ENCODE measurements at places on chromosomes 16 and 17.

GRCh38 chr17:32936894-32937500, 9.0 kb downstream of the TMEM98 start:
- peak; percentile 86 for DNase-seq

DNA sequence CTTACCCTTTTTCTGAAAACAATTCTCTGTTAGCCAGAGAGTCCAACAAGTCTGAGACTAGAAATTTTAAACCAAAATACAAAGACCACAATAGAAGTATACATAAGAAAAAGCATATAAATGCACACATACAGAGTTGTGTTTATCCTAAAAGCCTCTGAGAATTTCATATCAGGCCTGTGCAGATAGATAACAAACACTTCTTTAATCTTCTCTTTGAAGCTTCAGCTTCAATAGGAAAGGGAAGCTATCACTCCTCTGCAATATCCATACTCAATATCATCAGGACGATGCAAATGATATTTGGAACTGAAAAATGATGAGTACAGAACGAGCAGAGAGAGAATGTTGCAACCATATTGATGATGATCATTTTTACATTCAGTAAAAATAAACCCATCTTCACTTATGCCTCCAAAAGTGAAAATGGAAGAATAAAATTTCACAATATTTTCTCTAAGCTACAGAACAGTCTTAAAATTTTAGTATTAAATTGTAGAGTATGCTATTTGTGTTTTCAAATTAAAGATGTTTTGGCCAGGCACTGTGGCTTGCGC, 61.6 kb downstream of the SKAP1 start:
- DNase-seq = no peak

- DNase-seq = peak; percentile 68
These were observed 15.6 kb upstream of the CBFB start for GRCh38 chr16:67013233-67013822.

GRCh38 chr17:49509588-49509917, 14.5 kb downstream of the NGFR start:
- DNase-seq = no peak

DNA sequence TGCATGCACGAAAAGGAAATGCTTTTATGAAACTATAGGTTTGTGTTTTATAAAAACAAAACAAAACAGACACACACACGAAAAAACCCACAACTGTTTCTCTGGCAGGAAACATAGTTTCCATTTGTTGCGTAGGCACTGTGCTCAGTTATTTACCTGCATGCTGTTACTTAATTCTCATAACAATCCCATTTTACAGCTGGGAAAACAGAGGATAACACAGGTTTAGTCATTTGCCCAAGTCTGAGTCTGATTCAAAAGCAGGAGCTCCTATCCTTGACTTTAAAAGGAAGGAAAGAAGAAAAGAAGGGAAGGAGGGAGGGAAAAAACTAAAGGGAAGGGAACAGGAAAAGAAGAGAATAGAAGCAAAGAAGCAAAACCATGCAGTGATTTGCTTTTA, 117.4 kb downstream of the DNAH3 start:
- no peak for DNase-seq

GRCh38 chr16:53080345-53081031, 25.7 kb downstream of the CHD9 start:
- no peak for DNase-seq

DNA sequence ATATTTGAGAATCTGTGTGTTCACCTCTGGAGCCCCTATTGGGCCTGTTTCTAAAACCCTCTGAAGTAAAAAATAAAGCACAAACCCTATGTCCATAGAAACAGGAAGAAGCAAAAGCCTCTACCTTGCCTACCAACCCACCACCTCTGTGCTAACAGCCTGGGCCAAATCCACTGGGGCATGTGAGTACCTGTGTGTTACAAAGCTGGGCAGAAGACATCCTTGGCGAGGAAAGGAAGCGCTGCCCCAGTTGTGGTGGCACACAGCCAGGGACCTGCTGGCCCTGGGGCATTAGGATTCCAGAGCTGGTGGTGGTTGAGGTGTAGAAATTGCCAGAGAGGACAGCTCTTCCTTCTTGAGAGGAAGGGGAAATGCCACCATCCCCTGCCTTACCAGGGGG, 30.0 kb downstream of the MYO18A start:
- no peak for DNase-seq

DNA sequence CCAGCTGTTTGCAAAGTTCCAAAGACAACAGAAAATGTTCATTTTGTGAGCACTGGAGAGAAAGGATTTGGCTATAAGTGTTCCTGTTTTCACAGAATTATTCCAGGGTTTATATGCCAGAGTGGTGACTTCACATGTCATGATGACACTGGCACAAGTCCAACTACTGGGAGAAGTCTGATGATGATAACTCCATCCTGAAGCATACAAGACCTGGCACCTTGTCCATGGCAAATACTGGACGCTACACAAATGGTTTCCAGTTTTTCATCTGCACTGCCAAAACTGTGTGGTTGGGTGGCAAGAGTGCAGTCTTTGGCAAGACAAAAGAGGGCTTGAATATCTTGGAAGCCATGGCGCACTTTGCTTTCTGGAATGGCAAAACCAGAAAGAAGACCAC, 385.0 kb downstream of the CDH11 start:
- no peak for DNase-seq

- peak; percentile 88 for DNase-seq
These were observed 9.0 kb downstream of the SLC5A10 start for GRCh38 chr17:18960803-18961511.

DNA sequence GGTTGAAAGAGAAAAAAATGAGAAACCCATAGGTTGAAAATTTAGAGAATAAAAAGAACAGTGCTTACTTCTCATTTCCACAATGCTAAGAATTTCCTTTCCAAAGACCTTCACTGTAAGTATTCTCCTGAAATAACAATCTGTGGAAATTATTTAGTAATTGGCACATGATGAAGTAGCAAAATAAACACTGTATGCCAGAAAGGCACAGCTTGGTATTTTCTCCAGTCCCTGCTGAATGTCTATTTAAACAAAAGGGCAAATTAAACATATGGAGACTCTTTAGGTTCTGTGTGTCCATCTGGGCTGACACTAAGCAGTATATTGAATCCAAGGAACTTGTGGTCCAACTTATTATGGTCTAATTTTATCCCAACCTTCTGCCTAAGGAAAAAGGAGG, 46.1 kb downstream of the CHCT1 start:
- DNase-seq = no peak

GRCh38 chr16:4241258-4241927, 487 bp downstream of the SRL start:
- no peak for DNase-seq

- DNase-seq = no peak
These were observed 66.3 kb upstream of the DOC2B start for GRCh38 chr17:247767-248166.

- no peak for DNase-seq
These were observed 25.5 kb downstream of the GRB7 start for GRCh38 chr17:39763051-39763820.

GRCh38 chr16:30663820-30664219, 5.6 kb downstream of the FBRS start:
- no peak for DNase-seq

GRCh38 chr16:57976331-57976796, 5.4 kb upstream of the CNGB1 start:
- peak; percentile 36 for DNase-seq

DNA sequence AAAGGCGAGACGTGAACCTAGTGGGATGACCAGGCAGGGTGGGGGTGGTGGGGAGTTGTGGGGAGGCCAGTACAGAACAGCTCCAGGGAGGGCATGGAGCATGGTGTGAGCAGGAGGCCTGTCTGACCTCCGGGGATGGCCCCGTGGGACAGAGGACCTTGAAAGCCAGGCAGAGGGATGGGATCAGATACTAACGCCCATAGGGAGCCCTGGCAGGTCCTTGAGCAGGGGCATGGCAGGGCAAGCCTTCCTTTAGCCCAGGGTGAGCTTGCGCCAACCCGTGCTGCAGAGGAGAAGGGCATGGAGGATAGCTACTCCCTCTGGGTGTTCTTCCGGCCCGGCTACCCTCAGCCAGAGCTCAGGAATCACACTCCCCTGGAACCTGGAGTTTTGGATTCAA, 35.3 kb downstream of the TMEM235 start:
- no peak for DNase-seq

DNA sequence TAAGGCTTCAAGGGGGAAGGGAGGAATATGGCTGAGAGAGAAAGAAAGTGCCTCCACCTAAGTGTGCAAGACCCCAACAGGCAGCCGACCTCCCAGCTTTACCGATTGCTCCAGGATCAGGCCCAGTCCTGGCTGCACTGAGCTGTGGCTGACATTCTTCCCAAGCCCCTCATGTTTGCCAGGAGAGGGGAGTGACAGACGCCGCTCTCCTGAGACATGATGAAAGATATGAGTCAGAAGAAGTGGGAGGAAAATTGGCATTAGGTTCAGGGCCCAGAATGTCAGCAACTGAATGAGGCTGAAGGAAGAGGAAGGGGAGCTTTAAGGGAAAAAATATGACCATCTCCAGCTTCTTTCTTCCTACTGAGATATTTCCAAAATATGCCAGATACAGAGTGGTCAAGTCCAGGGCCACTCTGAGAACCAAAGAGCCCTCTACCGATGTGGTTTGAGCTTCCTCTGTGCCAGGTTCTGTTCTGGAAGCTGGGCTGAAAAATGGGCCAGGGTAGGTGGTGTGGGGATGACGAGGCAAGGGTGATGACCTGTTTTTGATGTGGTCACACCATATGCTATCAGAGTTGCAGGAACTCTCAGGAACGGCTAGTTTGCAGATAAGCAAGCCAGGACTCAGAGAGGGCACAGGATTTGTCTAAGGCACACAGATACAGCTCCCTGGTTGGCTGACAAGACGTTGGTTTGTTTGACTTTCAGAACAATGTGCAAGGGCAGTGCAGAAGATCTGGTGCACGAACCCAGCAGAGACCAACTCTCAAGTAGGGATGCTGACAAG, 176.7 kb downstream of the SOX9 start:
- DNase-seq = no peak

- DNase-seq = peak; percentile 71
These were observed 228.5 kb downstream of the FOXL1 start for GRCh38 chr16:86806838-86807351.

GRCh38 chr17:63740464-63741142, 996 bp downstream of the STRADA start:
- peak; percentile 1 for DNase-seq

- DNase-seq = peak; percentile 8
These were observed 9.5 kb upstream of the TCF25 start for GRCh38 chr16:89863741-89864526.

DNA sequence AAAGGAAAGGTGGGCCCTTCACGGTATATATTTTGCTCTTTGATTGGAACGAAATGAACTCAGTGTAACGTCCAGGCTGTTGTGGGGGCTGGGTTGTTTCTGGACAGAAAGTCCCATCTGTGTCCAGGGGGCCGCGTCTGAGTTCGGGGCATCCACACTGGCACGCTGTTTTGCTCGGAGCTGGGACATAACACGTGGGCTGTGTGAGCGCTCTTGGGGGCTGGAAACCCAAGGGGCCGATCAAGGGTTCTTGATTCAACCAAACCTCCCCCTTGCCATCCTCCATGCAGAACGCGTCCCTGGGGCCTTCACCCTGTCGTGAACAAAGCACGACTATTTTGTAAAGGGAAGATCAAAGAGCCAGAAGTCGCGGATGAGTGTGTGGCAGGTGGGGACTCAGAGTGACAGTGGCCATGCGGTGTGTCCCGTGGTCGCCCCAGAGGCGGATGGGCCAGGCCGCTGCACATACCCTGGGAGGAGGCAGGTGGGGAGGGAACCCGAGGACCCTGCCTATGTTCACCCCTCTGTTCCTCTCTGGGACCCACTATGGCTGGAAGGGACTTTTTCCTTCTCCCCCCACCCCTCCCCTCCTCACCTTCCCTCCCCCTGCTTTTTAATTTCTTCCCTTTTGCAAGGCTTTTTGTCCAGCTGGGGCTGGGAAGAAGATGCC, 387.2 kb downstream of the SEC14L1 start:
- no peak for DNase-seq

DNA sequence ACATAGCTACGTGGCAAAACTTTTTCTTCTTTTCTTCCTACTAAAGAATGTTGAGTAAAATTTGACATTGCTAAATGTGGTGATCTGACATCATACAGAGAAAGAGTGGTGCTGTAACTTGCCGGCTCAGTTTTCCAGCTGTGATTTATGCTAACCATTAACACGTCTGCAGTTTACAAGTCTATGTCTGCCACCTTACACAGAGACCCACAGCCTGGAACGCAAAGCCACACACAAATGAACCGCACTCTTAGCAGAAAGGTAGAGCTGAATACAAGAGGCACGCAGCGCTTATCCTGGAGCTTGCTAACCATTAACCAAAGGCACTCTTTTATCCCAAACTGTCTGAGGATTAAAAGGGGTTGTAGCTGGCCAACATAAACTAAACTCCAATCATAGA, 31.9 kb downstream of the CACNG1 start:
- DNase-seq = no peak

DNA sequence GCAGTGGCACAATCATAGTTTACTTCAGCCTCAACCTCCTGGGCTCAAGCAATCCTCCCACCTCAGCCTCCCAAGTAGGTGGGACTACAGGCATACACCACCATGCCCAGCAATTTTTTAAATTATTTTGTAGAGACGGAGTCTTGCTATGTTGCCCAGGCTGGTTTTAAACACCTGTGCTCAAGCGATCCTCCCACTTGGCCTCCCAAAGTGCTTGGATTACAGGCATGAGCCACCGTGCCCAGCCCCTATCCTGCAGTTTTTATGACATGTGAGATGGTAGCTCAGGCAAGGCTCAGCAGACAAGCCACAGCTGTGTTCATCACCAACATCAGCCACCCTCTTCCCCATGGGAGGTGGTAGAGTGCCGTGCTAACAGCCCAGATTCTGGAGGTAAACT, 46.2 kb upstream of the TNRC6A start:
- no peak for DNase-seq

- no peak for DNase-seq
These were observed 184.2 kb downstream of the COPRS start for GRCh38 chr17:31674717-31675349.

- no peak for DNase-seq
These were observed 18.1 kb downstream of the TMC6 start for GRCh38 chr17:78110363-78111015.

- no peak for DNase-seq
These were observed 17.5 kb downstream of the WWOX start for GRCh38 chr16:78116946-78117345.

DNA sequence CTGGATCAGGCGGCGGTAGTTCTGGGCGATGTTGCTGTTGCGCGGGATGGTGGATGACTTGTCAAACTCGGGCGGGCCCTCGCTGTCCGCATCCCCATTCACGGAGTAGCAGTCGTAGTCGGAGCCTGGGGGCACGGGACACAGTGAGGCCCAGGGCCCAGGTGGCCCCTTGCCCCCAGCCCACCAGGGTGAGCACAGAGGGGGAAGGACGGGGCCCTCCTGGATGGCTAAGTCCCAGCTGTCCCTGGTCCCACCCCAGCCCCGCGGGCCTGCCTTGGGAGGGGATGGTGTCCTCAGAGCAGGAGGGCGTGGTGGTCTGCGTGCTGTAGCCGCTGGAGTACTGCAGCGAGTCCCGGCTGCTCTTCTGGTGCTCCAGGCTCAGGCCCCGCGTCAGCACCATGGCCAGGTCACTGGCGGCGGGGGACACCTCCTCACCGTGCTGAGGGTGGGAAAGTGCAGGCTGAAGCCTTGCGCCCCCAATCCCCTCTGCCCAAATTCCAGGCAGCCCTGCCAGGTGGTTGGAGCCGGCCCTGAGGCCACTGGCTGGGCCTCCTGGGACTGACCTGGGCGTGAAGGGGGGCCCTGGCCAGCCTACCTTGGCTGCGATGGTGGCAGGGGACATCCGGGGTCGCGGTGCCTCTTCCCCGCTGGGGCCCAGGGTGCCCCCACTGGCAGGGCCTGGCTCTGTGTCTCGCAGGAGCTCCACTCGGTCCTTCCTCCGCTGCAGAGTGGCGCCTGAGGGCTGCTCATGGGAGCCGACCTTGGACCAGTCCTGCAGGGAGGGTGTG, 18.2 kb downstream of the IL34 start:
- no peak for DNase-seq

Measured in retina (tissue), 1 donor.